ENCODE measurements at places on chromosomes 5 and 9.

DNA sequence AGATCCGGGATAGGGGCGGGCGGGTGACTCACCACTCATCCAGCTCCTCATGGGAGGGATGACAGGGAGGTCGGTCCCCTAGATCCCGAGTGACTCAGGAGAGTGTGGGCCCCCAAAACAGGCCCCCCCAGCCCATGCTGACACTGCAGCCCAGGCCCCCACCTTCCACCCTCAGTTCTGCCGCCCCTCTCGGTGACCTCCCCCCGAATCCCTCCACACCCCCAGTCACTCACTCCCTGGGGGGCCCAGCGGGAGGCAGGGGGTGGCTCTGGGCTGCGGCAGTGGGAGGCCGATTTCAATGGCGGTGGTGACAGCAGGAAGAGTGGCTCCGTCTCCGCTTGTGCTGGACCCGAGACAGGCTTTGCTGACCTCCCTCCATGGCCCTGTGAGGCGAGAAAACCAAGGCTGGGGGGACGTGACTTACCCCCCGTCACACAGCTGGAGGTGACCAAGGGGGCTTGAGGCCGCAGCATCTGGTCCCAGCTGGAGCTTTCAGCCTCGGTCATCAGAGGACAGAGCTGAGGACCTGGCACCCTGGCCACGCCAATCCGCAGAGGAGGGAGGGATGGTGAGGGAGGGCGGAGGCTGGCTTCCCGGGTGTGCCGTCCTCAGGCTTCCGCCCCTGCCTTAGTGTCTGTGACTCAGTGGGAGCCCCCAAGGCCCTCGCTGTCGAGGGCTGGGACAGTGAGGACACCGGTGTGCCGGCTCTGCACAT is 9.0 kb downstream of the GPSM1 start:
- DNase-seq = no peak

DNA sequence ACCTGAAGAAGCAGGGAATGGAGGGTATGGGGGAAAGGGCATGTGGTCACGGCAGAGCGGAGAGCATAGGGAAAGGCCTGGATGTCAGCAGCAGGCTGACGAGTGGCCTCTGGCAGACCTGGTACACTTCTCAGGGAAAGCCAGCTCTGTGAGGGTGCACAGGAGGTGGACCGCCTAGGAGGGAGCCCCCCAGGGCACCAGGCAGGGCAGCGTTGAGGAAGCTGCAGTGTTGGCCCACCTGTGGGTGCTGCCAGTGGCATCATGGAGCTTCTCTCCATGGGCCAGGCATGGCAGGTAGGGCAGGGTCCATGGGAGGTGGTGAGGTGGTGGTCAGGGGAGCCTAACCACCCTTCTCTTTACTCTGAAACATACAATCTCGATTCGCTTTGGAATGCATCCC is 143.0 kb upstream of the PITX1 start:
- no peak for DNase-seq

DNA sequence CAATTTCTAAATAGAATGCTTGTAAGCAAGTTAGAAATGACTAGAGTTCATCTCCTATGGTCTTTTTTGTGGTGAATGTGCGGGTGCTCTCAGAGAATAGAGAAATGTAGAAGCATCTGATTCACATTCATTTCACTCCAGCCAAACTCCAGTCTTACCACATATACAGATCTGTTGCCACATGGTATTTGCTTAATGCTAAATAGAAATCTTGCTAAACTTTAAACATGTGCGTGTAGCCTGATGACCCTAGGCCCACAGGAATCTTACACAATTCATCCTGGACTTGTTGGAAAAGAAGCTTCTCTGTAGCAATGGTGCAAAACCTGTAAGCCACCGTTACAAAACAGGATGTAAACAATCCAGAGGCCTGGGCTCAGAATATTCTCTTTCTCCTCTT is 135.2 kb downstream of the PCSK1 start:
- no peak for DNase-seq

- no peak for DNase-seq
These were observed 188.3 kb downstream of the GNAQ start for GRCh38 chr9:77843076-77843870.

Measured in DMS79 (cell line).